Activated CD8-positive, alpha-beta memory T cell treated with anti-CD3 and anti-CD28 coated beads, Interleukin-2, amount 10 ng/mL, durations not matched to agents 7 days and 5 days (primary cell): ENCODE measurements at places on chromosomes 11 and 22.

DNA sequence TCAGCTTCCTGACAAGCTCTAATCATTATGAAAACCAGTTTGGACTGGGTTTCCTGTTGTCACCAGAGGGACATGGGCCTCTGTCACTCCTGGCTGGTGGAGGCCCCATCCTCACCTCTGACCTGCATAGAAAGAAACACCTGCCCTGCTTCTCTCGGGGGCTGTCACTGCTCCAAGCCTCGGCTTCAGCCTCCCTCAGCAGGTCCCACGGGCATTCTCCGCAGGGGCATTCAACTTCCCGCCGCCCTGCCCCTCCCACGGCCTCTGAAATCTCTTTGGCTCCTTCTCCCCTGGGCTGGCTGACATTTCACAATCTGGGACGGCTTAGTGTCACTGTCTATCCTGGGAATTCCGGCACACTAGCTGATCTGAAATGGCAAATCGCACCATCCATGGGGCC lies 257.9 kb downstream of the CTTN start:
- DNase-seq = no peak

- DNase-seq = no peak
Measured at GRCh38 chr11:126669416-126669815, 313.9 kb downstream of the ST3GAL4 start.

DNA sequence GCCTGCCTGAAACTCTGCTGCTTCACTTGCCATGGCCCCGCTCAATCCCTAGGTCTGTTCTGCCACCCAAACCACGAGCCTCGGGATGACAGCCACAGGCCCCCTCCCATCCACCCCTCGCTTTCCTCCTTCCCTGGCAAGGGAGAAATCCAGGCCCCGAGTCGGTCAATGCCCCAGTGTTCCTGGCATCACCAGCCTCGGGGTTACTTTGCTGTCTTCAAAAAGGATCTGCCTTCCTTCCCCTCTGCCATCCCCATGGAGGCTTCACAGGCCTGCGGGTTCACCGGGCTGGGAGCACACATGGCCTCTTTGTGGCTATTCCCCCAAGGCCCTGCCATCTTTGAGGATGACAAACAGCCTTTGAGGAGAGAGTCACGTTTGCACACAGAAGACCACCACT lies 38.8 kb upstream of the ALX4 start:
- DNase-seq = no peak

- DNase-seq = no peak
Measured at GRCh38 chr22:17486313-17486712, 77.0 kb upstream of the SLC25A18 start.

DNA sequence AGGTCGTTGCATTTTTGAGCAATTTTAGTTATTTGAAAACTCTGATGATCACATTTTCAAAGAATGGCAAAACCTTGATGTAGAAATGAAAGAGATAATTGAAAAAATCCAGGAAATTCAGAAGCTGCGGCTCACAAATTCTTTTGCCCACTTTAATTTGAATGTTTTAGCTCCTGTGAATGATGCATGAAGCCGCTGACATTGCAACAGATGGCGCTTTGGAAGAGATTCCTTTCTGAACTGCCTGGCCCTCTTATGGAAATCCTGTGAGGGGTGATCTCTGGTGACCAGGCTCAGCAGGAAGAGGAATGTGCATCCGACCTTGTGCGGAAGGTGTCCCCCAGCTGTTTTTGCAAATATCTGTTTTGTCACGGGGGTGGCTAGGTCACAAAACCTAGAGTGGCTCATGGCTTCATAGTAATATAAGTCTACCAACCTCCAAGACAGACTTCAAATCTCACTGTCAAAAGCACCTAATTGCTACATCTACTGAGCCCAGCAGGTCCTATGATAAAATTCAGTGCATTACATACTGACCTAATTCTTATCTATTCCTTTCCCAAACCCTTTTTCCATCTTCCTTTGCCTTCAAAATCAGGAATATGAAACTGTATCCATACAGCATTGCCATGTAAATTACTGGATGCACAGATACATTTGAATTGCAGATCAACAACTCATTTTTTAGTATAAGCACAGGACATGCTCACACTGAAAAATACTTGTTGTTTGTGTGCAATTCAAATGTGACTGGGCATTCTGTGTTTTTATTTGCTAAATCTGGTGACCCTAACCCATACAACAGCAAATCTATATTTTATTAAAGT lies 412.7 kb downstream of the ETS1 start:
- DNase-seq = no peak

DNA sequence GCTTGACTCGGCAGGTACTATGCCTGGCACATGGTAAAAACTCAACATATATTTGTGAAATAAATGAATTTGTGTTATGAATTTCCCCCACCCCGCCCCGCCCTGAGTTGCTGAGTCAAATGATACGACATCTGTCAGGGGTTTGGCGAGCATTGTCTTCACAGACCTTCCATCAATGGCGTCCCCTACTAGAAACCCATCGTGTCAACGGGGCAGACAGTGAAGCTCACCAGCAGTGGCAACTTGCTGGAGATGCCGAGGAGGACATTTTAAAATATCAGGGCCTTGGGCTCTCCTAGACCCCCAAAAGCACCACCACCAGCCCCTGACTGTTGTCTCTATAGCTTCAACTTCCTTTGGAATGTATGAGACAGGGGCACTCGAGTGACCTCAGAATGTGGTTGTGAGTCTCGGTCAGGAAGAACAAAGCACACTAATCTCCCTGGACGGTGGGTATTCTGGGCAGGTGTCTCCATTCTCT lies 761 bp upstream of the NXF1 start:
- DNase-seq = peak; percentile 58

- DNase-seq = peak; percentile 52
Measured at GRCh38 chr11:2775083-2775625, 75.4 kb upstream of the KCNQ1OT1 start.

DNA sequence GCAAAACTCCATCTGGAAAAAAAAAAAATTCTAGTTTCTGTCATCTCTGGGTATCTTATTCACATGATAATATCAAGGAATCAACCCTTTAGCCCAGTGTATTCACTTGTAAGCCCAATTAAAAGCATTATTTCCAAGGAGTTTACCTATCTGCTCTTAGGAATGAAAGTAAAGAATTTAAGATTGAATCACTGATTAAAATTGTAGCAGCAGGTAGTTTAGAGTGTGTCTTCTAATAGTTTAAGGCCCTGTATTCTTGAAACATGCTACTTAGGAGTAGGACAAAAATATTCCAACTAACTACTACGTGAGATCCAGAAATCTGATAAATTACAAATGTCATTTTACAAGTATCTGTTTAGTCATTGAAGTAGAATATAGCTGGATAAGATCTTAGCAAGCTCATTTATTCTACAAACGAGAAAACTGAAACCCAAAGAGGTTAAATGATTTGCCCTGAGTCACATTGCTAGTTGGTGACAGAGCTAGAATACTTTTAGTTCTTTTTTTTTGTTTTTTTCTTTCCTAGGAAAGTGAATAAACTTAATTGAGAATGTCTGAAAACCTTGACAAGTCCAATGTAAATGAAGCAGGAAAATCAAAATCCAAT lies 4.0 kb downstream of the TCP11L1 start:
- no peak for DNase-seq

- no peak for DNase-seq
Measured at GRCh38 chr11:90237004-90237403, 14.2 kb upstream of the CHORDC1 start.

GRCh38 chr11:129814244-129815014 lies 1.2 kb upstream of the TMEM45B start:
- peak; percentile 72 for DNase-seq

GRCh38 chr22:22943521-22944267 lies 56.1 kb downstream of the IGLL5 start:
- DNase-seq = peak; percentile 37

DNA sequence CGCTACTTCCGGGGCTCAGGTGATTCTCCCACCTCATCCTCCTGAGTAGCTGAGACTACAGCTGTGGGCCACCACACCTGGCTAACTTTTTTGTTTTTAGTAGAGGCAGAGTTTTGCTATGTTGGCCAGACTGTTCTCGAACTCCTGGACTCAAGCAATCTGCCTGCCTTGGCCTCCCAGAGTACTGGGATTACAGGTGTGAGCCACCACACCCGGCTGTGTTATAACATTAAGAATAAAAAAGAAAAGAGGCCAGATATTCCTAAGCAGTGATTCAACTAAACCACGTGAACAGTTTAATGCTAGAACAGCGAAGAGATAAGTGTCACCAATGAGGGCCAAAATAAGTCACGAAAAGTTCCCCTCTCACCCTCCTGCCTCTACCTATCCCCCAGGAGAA lies 3.7 kb downstream of the PRDM10 start:
- no peak for DNase-seq

DNA sequence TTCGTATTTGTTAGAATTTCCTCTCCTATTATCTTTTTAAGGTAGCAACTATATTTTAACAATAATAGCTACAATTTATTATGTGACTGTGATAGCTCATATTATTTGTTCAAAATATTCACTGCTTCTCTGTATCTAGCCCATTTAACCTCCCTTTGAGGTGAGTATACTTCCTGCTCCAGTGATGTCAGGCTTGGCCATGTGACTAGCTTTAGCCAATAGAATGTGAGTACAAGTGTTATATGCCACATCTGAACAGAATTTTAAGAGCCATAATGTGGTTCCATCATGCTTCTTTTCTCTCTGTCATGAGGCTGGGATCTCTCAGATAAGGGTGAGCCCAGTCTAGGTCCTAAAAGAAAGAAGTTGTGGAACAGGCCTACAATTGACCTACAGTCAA lies 217.6 kb downstream of the TTC28 start:
- no peak for DNase-seq

- DNase-seq = no peak
Measured at GRCh38 chr11:78694152-78694551, 119.5 kb upstream of the NARS2 start.

DNA sequence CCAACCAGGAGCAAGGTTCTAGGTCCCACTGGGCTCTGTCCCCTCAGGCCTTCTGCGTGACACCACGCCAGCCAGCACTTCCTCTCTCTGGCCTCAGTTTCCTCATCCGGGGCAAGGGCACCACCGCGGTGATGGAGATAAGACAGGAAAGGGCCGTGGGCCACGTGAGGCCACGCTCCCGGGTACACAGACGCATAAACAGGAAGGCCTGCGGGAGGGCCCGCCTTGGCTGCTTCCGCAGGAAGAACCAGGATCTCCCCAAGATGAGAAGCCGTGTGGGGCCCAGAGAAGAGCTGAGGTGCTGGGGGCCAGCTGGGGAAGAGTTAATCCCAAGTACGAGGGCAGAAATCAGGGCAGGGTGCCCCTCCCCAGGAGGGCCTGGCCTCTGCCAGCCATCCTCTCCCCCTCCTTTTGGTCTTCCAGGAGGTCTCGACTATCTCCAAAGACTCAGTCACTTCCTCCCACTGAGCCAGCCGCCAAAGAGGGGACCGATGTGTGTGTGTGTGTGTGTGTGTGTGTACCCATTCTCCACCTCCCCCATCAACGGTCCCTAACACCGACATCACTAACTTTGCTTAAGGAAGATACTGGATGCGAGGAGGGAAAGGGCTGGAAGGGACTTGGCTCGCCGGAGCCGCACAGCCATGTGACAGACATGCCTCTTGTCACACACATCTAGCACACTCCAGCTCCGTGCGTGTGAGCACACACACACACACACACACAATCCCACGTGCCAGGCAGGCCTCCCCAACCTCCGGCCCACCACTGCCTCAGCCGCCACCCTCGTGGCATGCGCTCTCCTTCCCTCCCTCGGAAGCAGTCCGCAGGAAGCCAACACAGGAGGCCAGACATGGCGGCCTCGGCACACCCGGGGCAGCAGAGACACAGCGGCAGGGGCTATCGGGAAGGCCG lies 1.4 kb downstream of the MFNG start:
- peak; percentile 93 for DNase-seq

- no peak for DNase-seq
Measured at GRCh38 chr11:62295504-62295903, 3.4 kb downstream of the SCGB1D4 start.

DNA sequence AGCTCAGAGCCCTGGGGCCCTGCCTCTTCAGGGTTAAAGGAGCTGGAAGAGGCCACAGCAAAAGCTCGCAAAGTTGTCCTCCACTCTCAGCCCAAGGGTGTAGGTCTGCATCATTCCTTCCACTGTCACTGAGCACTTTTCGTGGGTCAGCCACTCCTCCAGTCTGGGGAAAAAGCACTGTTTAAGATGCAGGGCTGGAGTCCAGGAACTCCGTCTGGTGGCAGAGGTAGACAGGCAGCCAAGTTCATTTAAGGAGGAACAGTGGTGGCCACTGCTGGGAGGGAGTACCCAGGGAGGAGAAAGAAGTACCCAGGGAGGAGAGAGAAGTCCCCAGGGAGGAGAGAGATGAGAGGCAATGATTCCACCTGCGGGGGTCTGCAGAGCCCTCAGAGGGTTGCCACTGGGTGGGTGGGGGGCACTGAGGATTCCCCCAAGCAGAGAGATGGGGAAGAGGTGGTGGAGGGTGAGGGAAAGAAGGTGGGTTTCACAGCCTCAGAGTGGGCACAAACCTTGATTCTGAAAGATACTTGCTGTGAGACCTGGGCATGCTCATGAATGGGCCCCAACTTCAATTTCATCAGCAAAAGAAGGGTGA lies 70.0 kb upstream of the B3GAT1 start:
- peak; percentile 23 for DNase-seq

- no peak for DNase-seq
Measured at GRCh38 chr22:33088418-33088817, 30.2 kb upstream of the SYN3 start.

DNA sequence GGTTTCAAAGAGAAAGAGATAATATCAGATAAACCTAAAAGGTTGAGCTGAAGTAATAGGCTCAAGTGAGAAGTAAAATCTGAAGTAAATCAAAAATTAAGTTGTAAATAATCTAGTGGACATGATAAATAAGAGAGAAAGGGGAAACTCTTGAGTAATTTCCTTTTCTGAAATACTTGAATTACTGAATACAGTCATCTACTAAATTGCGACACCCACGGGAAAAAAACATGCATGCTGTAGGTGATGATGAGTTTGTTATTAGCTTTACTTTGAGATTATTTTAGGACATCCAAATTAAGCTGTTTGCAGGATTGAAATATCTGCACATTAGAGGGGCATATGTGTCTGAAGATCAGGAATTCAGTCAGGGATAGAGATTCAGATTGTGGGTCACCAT lies 50.0 kb upstream of the CARD18 start:
- DNase-seq = no peak

DNA sequence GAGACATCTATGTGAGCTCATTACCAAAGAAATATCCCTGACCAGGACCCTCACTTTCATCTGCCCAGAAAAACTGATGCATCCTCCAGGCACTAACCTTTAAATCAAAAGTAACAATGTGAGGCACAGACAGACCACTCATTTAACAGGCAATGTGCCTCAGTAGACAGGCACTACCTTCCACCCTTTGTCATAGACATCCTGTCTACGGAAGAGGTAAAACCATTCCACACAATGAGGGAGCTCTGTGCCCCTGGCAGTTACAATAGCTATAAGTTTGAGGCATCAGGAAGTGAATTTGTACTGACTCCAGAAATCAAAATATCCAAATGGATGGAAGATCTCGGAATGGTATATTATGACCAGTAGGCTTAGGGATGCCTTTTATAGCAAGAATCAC lies 6.7 kb upstream of the CAVIN3 start:
- DNase-seq = no peak

GRCh38 chr11:11843642-11844041 lies 1.9 kb downstream of the USP47 start:
- no peak for DNase-seq
